Psoas muscle (tissue), 8 donors: ENCODE measurements at places on chromosomes 2 and 18. TPM values are rescaled to one million over a fixed set of nuclear protein-coding genes. Genes with fewer than 3 reads are reported as not detected.

CSRNP3 gene
- 0.20 TPM for total RNA-seq

CELF4 gene
- total RNA-seq = 0.17 TPM

- DNase-seq = no peak
These were observed 112.0 kb upstream of the STPG4 start for GRCh38 chr2:47266939-47267710.

DNA sequence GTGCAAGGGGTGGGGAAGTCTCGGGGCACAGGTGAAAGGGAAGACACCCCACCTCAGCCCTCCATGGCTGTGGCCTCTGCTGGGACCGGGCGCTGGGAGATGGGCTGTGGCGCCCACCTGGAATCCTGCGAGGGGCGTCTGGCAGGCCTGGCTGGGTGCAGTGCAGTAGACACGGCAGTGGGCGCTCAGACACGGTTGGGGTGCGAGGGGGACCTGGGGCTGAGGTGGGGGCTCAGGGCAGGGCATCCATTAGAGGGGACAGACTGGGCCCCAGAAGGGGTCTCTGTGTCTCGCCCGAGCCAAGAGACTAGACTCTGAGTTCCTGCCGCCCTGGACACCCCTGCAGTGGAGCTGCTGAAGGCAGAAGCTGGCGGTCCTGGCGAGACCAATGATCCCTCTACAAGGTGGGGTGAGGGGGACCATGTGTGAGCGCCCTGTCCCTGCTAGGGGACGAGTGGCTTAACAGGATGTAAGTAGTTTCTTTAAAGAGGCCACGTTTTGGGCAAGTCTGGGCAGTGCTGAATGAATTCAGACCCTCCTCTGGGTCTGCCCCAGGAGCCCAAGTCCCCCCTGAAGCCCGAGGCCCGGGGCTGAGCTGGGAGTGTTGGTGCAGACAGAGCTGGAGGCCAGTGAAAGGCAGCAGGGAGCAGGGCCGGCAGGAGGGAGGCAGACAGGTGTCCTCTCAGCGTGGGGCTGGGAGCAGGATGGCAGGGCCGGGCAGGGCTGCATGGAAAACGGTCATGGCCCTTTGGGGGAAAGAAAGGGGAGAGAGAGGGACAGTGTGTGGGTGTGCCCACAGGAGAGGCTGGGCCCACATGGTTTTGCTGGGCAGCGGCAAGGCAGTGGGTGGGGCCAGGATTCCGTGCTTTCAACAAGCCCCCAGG lies 57.2 kb downstream of the HS6ST1 start:
- DNase-seq = peak; percentile 41

- no peak for DNase-seq
These were observed 27.6 kb upstream of the CDC42EP3 start for GRCh38 chr2:37698931-37699481.

DNA sequence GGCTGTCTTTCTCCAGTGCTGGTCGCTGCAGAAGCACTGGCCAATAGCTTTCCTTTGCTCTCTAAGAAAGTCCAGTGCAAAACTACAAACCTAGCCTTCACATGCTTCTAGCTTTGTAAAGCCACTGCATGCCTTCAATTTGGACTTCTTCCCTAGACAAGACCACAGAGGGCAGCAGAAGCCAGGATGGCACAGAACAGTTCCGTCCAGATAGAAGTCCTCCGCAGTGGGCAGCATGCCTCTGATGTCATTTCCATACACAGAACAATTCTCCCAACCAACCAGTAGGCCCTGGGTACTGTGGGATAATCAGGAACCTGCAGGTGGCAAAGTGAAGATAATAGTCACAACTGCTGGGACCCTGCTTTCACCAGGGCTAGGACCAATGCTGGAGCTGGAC lies 3.3 kb downstream of the ST6GAL2 start:
- no peak for DNase-seq
